Caco-2 (cell line): ENCODE measurements at places on chromosomes 5 and 9.
A peak's percentile ranks its signal among the peaks of the same experiment; 100 is the strongest.

DNA sequence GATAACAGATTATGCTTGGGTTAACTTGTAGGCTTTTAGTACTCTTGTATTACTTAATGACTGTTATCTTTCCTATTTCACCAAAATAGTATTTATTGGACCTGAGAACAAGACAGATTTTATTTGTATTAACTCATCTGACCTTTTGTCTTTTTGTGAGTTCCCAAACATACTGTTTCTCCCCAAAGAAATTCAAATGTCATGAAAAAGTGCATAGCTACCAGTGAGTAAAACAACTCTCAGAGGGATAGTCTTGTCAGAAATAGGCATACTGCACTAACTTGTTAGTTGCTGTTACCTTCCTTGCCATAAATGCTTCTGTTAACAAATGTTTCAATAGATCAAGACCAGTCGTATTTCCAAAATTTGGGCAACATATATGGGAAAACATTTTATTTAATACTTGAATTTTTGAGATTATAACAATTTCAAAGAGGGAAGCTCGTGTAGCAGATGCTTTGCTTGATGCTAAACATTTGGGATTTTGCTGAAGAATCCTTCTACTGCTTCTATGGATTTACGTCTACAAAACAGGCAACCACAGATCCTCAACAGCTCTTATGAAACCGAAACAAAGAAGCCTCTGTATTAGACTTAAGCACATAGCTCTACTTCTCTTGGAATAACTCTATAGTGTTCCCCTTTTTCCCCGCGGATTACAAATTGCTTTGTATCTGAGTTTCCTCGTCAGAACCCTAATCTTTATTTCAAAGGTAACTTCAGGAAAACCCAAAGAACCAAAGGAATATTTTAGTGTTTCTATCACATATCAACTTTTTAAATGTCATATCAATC is 248.8 kb downstream of the MCTP1 start:
- H3K4me3 ChIP-seq = no peak overlapping the region
- H3K36me3 ChIP-seq = no peaks in the 10 kb centered on the region
- H3K4me1 ChIP-seq = no peaks in the 10 kb centered on the region
- H3K27me3 ChIP-seq = no peaks in the 10 kb centered on the region

DNA sequence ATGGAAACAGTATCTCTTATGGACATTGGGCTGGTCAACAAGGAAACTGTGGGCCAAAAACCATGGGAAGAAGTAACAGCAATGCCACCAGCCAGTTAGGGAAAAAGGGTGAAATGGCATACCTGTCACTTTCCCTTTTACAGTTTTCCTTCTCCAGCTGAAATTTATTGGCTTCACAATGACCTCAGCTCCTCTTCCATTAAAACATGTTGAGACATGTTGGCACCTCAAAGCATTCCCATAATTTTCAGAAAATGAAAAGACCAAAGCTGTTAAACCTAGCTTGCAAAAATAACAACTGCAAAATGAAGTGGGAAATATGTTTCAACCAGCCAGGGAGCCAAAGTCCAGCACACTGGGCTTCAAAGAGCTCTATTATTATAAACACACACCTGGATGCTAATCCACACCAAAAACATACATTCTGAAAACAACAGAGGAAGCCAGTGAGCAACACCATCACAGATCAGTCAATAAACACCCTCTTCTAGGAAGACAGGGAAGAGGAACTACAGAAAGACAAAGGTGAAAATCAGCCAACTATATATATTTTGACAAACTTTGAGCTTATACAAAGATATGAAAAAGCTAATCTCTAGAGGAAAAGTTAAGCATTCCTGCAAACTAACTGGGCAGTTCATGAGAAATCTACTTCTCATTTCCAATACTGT is 78.4 kb upstream of the PTGER4 start:
- H3K4me1 ChIP-seq = no peaks in the 10 kb centered on the region
- no peak for DNase-seq
- no peak overlapping the region for H3K4me3 ChIP-seq
- no peaks in the 10 kb centered on the region for H3K27me3 ChIP-seq
- no peaks in the 10 kb centered on the region for H3K36me3 ChIP-seq

DNA sequence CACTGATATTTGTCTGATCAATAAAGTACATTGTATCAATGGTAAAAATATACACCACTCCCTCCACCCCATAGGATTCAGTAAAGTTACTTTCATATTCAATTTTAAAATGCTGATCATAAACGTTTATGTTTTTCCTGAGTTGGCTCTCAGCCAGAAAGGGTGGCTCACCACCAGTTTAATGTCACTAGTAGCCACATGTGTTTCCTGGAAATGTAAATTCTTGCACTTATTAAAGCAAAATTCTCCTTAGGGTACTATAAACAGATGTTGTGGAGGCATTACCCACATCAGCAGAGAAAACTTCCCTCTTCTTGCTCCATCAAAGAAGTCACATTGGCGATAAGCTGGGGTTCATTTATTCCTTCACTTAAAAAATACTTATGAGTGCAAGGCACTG is 210.3 kb downstream of the SREK1 start:
- DNase-seq = no peak
- H3K4me1 ChIP-seq = no peaks in the 10 kb centered on the region
- no peak overlapping the region for H3K27ac ChIP-seq
- no peaks in the 10 kb centered on the region for H3K36me3 ChIP-seq

GRCh38 chr9:73143711-73144328 is 7.8 kb upstream of the ANXA1 start:
- no peaks in the 10 kb centered on the region for H3K27me3 ChIP-seq
- no peaks in the 10 kb centered on the region for H3K4me1 ChIP-seq
- no peak overlapping the region for H3K4me3 ChIP-seq
- DNase-seq = no peak
- H3K27ac ChIP-seq = no peak overlapping the region

DNA sequence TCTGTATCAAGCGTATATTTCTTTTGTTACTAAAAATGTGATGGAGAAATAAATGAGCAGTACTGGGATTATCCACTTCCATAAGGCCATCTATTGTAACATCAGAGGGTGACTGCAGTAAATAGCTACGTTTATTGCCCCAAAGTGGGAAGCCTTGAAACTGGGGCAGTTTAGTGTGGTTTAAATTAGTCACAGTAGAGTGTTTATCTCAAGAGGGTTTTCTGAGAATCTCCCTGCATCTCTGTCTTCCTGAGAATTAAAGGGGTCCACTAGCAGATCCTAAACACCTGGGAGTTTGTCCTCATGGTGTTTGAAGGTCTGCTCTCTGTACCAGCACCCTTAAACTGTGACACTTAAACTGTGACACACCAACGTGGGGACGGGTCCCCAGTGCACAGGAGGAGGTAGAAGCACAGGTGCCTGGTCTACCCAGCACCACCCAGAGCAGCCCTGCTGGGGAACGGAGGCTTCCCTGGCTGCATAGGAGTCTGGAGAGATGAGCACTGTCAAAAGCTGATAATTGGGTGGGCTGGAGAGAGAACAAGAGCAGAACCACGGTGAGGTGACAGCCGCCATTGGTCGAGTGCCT is 25.2 kb downstream of the PRRC2B start:
- H3K27ac ChIP-seq = peak overlapping the region; percentile 65
- no peak overlapping the region for H3K4me3 ChIP-seq
- no peaks in the 10 kb centered on the region; the same call in 1 of the 2 replicates for H3K36me3 ChIP-seq
- H3K27me3 ChIP-seq = no peaks in the 10 kb centered on the region

DNA sequence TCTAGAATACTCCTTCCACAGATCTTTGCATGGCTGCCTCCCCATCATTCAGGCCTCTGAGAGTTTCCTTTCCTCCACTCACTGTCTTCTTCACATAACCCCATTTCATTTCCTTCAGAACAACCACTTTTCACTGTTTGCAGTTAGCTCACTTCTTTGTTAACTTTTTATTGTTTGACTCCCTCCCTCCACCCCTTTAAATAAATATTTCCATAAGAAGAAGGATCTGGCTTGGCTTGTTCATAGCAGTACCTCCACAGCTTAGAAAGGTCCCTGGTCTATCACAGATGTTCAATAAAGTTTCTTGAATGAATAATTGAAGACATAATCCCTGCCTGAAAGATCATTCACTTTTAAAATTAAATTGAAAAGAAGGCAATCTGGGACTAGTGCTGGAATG is 661.6 kb downstream of the ACTL7B start:
- no peak overlapping the region for H3K4me3 ChIP-seq
- H3K4me1 ChIP-seq = no peaks in the 10 kb centered on the region
- H3K36me3 ChIP-seq = no peaks in the 10 kb centered on the region
- DNase-seq = no peak
- no peak overlapping the region for H3K27ac ChIP-seq
- no peaks in the 10 kb centered on the region for H3K27me3 ChIP-seq

DNA sequence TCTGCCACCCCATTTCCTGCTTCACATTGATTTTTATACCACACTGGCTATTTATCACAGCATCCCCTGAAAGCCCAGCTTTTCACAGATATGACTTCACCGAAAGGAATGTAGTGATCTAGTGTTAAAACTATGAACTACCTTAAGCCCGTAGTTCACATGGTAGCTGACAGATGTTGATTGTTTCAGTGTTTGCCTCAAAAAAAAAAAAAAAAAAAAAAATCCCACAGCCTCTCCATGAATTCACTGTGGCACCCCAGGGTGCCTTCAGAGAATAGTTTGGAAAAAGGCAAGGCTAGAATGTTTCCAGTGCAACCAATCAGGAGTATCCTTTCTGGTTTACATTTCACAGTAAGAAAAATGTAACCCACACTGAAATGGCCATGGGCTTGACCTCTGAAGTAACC is 37.1 kb downstream of the GLIS3 start:
- peak overlapping the region; percentile 43 for H3K27ac ChIP-seq
- H3K36me3 ChIP-seq = no peaks in the 10 kb centered on the region
- peaks cover 45% of the 10 kb centered on the region for H3K4me1 ChIP-seq
- DNase-seq = peak; percentile 18
- no peak overlapping the region for H3K4me3 ChIP-seq

DNA sequence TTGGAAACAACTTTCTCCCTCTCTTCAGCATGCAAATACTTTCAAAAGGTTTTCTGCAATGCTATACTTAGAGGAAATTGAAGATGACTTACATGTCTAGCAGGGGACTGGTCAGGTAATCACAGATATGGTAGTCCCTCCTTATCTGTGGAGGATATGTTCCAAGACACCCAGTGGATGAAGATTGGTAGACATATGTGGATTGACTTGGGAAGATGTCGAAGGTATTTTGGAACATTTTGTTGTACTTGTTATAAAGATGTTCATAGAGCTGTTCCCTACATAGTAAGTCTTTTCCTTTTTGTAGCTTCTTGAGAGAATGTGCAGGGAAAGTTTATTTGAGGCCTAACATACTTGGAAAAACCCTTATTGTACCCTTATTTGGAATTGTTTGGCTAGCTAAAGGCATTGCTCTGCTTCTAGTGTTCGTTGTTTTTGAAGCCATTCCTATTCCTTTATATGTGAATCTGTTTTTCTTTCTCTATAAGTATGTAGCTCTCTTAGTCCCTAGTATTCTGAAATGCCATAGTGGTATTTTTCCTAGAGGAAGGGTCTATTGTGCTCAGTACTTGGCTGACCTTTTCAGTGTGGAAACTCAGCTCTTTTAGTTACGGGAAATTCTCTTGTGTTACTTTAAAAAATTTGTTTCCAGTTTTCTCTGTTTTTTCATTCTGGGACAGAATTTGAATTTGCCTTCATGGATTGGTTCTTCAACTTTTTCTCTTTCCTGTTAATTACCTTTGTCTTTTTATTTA is 25.7 kb downstream of the GPR151 start:
- H3K36me3 ChIP-seq = peaks cover 2% of the 10 kb centered on the region; the same call in 1 of the 2 replicates
- H3K27me3 ChIP-seq = no peaks in the 10 kb centered on the region
- H3K4me3 ChIP-seq = no peak overlapping the region
- H3K27ac ChIP-seq = no peak overlapping the region

DNA sequence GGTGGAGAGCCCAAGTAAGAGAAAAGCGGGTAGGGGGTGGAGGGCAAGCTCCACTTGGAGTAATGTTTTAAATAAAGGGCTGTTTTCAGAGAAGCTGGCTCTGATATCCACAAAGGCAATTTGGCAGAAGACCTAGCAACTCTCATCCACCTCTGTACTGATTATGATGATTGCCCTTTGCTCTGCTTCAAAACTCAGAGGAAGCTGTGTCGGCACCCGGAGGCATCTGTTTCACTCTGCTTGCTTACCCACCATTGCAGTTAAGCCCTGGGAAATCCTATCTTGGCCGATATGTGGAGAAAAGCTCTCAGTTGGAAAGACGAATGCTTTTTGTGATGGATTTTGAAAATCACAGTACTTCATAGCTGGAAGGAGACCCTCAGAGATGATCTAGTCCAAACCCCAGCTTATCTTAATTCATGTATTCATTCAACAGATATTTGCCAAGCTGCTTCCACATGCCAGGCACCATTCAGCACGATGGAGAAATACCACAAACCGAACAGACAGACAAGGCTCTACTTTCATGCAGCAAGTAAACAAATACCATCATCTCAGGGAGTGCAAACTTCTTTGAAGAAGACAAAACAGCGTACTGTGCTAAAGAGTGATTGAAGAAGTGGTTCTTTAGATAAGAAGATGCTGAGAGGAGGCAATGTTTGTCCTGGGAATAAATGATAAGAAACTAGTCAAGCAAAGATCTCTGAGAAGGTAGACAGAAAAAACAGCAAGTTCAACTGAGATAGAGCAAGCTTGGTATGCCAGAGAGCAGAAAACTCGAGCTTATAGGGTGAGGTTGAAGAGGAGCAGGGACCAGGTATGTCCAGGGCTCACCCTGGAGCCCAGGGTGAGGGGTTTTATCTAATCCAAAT is 140.4 kb upstream of the SPDL1 start:
- no peaks in the 10 kb centered on the region for H3K27me3 ChIP-seq
- peak overlapping the region; percentile 23 for H3K27ac ChIP-seq
- peak; percentile 53 for DNase-seq
- no peak overlapping the region for H3K4me3 ChIP-seq
- peaks cover 62% of the 10 kb centered on the region for H3K4me1 ChIP-seq

DNA sequence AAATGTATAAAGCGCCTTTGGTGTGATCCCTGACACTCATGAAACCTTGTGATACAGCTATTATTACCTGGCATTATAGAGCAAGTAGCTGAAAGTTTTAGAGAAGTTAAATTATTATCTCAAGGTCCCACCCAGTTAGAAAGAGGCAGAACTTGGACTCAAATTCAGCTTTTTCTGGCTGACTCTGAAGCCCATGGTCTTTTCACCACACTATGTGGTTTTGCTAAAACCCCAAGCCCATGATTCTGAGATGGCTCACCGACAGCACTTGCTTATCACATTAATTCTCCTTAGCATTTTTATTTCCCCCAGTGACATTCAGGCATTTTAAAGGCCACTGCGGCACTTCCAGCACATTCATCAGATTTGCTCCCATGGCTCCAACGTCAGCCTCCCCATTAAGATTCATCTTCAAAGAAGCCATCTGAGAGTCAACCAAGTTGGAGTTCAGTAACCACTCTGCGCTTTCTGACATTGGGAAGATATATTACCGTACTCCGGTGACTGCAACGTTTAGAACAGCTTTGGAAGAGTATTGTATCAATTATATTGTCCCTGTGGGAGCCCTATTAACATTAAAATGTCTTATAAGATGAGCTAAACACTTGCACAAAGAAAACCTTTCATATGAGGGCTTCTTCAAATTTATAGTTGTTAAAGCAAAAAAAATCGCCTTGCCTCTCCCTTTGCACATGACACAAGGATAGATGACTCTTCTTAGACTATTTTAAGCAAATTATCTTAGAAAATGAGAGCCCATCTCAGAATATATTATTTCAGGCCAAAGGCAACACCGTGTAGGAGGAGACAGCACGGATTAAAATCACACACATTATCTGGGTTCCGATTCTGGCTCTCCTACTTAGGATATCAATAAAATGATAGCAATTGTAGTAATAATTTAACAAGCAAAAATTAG is 638.1 kb downstream of the ACTL7B start:
- H3K27ac ChIP-seq = no peak overlapping the region
- no peak for DNase-seq
- no peaks in the 10 kb centered on the region for H3K36me3 ChIP-seq
- no peak overlapping the region for H3K4me3 ChIP-seq
- no peaks in the 10 kb centered on the region for H3K4me1 ChIP-seq
- no peaks in the 10 kb centered on the region for H3K27me3 ChIP-seq

- peak overlapping the region; percentile 100 for H3K27ac ChIP-seq
- H3K4me3 ChIP-seq = peak overlapping the region; percentile 39
- DNase-seq = peak; percentile 91
- H3K36me3 ChIP-seq = no peaks in the 10 kb centered on the region
- peaks cover 8% of the 10 kb centered on the region; the same call in 1 of the 2 replicates for H3K4me1 ChIP-seq
Measured at GRCh38 chr5:109410389-109411148, 795 bp upstream of the PJA2 start.
